Stimulated activated CD4-positive, alpha-beta T cell treated with anti-CD3 and anti-CD28 coated beads, Interleukin-15, amount 100 ng/mL, for 1 hour (primary cell): ENCODE measurements at places on chromosomes 16 and 17.

DNA sequence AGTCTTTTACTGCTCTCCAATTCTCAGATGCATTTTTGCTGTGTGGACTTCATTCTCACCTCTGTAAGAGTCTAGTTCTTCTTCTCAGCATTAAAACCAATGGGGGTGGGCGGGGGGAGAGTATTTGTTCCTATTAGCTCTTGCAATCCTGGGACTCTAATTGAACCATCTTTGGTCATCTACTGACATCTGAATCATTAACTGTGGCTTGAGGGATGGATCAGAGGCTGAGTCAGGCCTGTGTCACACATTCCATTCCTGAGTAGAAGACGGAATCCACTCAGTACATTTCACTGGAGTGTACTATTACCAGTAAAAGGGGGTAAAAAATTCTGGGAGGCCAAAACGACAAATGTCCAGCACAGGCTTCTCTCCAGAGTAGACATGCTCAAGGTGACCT, 12.8 kb upstream of the ZNF23 start:
- DNase-seq, result no peak

GRCh38 chr17:42989726-42990652, 8.2 kb upstream of the RPL27 start:
- DNase-seq, result no peak

DNA sequence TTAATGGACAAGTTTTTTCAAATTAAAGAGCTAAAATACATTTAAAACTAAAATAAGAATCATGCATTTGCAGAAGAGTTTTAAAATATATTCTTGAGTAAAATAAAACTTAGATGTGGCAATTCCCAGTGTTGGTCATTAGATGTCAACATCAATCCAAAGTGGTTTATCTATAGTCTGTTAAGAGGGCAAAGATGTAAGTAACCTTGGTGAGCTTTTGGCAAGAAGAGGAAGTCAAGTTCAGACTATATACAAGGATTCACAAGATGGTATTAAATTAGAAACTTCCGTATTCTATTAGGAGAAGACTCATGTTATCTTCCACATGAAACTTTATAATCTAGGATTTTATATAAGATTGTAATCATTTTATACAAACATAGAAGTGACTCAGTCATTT, 73.1 kb downstream of the CEP95 start:
- no peak for DNase-seq

DNA sequence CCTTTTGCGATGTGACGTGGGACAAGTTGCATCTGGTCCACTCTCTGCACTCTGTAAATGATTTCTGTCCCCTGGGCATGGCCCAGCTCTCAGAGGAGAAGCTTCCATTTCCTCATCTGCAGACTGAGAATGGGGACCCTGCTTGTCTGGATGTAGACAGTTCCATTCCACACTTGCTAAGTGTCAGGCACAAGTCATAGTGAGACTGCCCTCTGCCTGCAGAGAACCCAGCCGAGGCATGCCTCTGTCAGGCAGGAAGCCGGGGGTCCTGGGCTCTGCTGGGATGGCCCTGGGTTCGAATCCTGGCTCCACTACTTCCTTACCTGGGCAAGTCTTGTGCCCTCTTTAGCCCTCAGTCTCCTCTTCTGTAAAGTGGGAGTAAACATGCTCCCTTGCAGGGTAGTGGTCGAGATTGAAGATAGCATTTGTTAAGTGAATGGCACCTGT, 4.1 kb downstream of the MAP2K3 start:
- DNase-seq, result no peak

GRCh38 chr16:4314532-4315185, 1.2 kb upstream of the GLIS2 start:
- no peak for DNase-seq

- no peak for DNase-seq
Observed at GRCh38 chr16:64615630-64616280, 506.1 kb downstream of the CDH11 start.

GRCh38 chr17:40068917-40069750, 6.4 kb downstream of the THRA start:
- DNase-seq, result peak; percentile 41

- no peak for DNase-seq
Observed at GRCh38 chr17:59439741-59440211, 108.3 kb downstream of the YPEL2 start.

- DNase-seq, result no peak
Observed at GRCh38 chr16:3045758-3046640, at the start of gene MMP25. TSS of gene MMP25 (plus strand) at chr16:3046561. CDS start at chr16:3046918, 357 bp downstream.

- no peak for DNase-seq
Observed at GRCh38 chr17:8964801-8965393, 610 bp downstream of the PIK3R5 start.

GRCh38 chr16:64132759-64133361, 989.0 kb downstream of the CDH11 start:
- DNase-seq, result no peak

GRCh38 chr16:85613604-85614337, 649 bp downstream of the GSE1 start:
- DNase-seq, result no peak

DNA sequence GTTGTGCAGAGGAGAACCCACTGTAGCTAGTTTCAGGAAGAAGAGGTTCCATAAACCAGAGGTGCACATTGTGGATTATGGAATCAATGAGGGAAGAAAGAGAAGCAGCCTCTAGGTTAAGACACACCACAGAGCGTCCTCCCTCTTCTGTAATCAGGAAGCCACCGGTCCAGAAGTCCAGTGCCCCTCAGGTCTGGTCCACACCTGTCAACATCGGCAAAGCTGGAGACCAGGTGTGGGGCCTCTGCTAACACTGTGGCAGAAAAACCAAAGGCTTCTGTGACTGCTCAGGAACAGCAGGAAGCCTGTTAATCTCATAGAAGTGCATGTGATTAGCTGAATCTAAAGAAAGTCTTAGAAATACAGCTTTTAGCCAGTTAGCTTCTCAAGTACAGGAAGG, 23.3 kb downstream of the LIMD2 start:
- no peak for DNase-seq

- DNase-seq, result no peak
Observed at GRCh38 chr17:79565606-79566250, 45.1 kb downstream of the RBFOX3 start.

DNA sequence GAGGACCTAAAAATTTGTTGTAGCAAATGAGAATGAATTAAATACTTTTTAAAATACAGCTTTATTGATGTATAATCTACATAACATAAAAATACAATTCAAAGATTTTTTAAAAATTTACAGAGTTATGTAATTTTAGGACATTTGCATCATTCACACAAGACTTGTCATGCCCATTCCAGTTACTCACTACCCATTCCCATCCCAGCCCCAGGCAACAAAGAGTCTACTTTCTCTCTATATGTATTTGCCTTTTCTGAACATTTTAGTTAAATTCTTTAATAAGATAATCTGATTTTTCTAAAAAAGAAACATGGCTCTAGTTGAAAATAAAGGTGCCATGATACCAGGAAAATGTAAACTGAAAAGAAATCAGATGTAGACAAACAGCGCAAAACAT, 354.2 kb downstream of the PMP22 start:
- DNase-seq, result no peak

DNA sequence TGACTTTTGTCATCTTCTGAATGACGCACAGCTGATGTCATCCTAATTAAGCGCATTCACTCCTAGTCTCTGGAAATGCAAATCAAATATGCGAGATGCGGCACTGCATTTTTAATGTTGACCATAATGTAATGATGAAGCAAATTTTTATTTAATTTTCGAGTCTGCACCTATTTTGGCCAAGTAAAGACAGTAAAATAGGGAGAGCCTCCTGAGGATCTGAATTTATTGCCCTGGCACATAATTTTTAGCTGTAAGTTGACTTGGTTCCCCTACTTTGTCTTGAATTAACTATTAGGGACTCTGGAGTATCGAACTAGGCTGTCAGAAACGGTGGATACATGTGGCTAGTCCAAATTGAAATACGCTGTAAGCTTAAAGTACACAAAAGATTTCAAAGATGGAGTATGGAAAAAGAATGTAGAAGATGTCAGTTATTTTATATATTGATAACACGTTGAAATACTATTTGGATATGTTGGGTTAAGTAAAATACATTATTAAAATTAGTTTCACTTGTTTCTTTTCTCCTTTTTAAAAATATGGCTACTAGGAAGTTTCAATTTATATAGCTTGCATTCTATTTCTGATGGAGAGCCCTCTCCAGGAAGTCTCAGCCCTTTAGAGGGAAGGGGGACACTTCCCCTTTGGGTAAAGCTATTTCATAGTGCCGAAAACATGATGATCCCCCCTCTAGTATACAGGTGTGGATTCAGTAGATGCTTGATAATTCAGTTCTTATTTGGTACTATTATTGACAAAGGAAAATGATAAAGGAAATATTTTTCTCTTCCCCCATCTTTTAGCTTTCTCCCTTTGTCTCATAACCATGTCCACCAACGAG, 991 bp downstream of the KPNA2 start:
- DNase-seq, result no peak

DNA sequence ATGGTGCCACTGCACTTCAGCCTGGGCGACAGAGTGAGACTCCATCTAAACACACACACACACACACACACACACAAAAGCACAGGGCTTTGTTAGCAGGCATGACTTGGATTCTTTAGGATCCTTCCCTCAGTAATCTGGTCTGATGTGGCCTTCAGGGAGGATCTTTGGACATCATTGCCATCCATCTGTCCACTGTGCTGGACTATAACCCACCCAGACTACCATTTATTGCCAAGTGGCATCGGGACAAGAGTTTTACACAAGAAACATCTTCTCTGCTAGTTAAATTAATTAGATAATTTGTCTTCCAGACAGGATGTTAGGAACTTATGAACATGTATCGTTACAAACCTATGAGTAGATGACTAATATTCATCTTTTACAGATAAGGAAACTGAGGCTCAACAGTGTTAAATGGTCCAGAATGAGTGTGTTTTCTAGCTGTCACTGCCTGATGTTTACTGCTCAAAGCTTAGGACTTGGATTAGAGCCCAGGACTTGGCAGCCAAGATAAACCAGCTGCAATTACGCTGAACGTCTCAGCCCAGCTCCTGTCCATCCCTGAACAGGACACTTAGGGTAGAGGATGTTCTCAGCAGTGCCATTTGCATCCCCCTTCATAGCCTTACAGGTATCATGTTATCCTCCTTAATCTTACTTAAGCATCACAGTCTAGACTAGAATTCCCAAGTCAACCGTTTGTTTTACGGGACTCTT, 285.8 kb downstream of the WWOX start:
- no peak for DNase-seq

DNA sequence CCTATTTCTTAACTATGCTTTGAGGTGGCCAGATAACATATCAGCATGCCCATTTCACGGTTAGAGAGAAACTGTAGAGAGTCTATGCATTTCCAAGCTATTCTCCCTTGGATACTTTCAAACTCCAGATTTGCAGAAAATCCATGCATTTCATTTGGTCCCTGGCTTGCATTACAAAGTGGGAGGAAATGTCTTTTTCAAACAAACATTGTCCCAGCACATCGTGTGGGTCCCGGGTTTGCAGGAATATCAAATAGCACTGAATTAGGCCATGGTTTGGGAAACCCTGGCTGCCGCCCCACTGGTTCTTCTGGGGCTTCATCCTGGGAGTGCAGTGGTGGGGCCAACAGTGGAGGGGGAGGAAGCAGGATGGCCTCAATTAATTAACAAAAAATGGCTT, 171.9 kb downstream of the IRX5 start:
- no peak for DNase-seq

- no peak for DNase-seq
Observed at GRCh38 chr16:74522160-74522559, 84.8 kb downstream of the GLG1 start.

DNA sequence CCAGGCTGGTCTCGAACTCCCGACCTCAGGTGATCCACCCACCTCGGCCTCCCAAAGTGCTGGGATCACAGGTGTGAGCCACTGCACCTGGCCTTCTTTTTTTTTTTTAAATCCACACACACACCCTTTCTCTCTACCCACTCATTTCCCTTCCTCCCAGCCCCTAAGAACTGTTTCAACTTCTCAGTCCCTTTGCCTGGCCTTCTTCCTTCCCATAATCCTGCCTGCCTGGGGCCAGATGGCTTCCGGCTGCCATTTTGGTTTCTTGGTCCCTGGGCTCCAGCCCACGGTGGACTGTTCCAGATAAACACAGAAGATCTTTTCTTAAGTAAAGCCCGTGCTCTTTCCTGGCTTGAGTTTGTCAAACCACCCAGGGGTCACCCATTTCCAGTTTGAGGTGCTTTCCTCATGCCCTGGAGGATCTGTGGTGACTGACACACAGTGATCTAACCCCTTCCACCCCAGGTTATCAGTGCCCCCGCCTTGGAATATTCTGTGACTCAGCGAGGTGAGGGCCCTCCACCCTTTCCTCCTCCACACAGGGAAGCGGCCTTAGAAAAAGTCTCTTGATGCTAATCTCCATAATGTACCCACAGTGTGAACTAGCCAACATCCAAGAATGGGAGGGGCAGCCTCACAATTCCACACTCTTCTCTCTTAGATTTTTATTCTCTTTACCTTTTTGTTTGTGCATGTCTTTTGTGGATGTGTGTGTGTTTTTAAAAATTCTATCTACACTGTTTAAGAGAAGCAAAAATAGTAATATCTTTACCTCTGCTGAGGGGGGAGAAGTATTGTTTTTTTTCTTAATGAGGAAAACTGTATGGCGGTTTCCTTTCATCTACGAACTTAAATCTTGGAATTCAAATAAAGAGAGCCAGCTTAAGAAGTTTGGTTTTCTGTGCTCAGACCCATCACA, 60.0 kb downstream of the CRISPLD2 start:
- no peak for DNase-seq

- DNase-seq, result no peak
Observed at GRCh38 chr16:58493756-58494431, 6.0 kb upstream of the NDRG4 start.

DNA sequence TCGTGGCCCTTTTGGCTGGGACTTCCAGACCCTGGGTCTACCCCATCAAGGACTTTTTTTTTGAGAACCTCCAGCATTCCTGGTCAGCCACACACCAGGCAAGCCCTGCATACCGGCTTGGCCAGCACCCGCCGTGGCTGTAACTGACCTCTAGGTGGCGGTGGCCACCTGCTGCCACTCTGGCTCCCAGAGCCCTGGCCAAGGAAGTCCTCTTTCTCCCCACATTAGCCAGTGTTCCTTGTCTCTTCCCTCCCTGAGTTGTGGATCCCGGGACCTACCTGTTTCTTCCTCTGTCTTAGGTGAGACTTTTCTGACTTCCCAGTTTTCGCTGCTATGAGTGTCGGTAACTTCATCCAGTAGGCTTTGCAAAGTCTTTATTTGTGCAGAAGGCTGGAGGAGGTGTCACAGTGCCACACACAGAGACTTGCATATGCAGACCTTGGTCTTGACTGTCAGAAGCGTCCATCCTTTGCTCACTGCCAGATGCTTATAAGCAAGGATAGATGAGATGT, 348.3 kb downstream of the CPPED1 start:
- DNase-seq, result peak; percentile 28
